Stimulated activated CD8-positive, alpha-beta memory T cell treated with anti-CD3 and anti-CD28 coated beads, Interleukin-7, amount 100 ng/mL, for 4 hours (primary cell): ENCODE measurements at places on chromosomes 2 and 18.

GRCh38 chr2:62202019-62202722, 6.3 kb downstream of the B3GNT2 start:
- no peak for DNase-seq

DNA sequence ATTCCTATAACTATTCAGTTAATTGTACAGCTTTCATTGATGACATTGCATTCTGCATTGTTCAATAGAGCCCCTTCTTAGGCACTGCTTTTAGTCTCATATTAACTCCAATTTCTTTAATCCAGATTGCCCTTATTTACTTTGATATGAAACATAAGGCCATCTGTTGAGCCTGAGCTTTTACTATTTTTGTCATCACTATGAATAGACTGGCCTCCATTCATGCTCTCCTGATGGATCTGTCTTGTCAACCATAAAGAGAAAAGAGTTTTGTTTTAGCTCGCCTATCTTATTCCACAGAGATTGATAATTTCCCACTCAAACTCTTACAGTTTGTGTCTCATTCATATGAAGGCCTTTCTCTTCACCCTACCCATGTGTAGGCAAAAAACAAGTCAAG, 159.2 kb upstream of the DTNA start:
- DNase-seq: no peak

GRCh38 chr2:9793156-9793917, 49.9 kb upstream of the TAF1B start:
- DNase-seq: no peak

DNA sequence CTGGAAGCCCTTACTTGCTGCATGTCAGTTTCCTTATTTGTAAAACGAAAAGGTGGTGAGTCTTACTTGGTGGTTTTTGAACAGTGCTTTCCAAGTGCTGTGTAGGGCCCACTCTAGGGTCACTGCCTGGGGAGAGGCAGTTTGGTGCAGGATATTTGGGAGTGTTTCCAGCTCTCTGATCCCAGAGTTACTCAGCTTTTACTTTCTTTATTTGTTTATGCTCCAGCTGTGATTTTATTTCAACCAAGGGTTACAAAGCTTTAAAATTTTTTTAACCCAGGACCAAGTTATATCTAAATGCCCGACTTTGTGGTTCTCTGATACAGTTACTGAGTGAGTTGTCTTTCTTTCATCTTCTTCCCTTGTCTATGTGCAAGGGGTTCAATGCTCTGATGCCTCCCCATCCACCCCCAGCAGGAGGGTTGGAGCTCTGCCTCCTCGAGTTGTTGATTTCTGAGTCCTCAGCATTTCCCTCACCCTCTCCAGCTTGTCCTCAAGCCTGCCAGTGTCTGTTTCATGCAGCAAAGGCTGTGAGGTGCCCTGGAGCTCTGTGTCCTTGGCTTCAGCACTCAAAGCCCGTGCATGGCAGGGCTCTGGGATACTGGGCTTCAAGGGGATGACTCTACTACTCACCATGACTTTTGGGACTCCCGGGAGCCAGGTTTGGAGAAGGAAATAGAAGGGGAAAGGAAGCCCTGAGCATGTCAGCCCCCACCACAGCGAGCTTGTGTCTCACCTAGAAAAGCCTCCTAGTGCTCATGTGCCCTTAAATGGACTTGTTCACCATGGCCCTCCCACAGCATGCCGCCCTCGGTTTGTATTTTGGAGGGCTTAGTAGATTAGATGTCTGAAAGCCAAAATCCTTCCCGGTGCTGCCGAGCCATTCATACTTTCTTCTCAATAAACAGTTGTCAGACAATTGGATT, 236.8 kb downstream of the SETBP1 start:
- no peak for DNase-seq

GRCh38 chr18:54267701-54268100, 1.6 kb upstream of the POLI start:
- no peak for DNase-seq

- no peak for DNase-seq
Measured at GRCh38 chr2:75560022-75560767, 544 bp downstream of the EVA1A start.

- DNase-seq: no peak
Measured at GRCh38 chr18:33440060-33441043, at the start of gene CCDC178. Gene CCDC178, minus strand, starts transcription at chr18:33440721. Its CDS starts 28,633 bp downstream, at chr18:33412088.

GRCh38 chr2:34656632-34657031, 1057.5 kb upstream of the FAM98A start:
- no peak for DNase-seq

GRCh38 chr2:39875914-39876267, 96.8 kb upstream of the THUMPD2 start:
- DNase-seq: no peak

DNA sequence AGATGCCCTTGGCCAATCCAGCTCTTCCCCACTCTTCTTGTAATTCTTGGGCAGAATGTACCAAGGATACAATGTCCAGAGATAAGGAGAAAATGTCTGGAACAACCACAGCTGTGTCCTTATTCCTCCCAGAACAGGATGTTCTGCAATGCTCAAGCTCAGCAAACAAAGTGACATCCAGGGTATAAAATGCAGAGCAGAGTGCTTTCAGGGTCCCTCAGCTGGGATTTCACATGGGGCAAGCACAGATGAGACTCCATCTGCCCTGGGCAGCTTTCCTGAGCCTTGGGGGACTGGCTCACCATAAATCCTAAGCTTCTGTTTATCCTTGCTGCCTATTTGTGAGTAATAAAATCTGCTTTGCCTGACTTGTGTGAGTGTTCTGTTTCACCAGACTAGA, 127.4 kb downstream of the VAPA start:
- DNase-seq: no peak

- DNase-seq: no peak
Measured at GRCh38 chr2:131753640-131754561, 226.2 kb downstream of the CCDC74A start.

GRCh38 chr2:3491716-3492474, 27.4 kb downstream of the ADI1 start:
- no peak for DNase-seq

DNA sequence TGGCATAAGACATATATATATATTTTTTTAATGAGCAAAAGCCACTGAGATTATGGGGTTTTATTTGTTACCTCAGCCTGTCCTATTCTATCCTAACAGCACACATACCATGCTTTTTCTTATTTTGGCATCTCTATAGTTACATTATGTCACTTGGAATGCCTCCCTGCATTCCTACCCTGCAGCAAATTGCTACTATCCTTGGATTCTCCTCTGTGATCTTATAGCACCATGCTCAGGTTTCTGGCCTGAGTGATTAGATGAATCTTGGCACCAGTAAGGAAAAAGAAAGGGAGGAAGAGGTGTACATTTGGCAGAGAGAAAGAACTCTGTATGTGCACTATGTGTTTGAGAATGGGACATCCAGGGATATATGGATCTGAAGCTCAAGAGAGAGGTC, 86.3 kb upstream of the PELI1 start:
- no peak for DNase-seq

DNA sequence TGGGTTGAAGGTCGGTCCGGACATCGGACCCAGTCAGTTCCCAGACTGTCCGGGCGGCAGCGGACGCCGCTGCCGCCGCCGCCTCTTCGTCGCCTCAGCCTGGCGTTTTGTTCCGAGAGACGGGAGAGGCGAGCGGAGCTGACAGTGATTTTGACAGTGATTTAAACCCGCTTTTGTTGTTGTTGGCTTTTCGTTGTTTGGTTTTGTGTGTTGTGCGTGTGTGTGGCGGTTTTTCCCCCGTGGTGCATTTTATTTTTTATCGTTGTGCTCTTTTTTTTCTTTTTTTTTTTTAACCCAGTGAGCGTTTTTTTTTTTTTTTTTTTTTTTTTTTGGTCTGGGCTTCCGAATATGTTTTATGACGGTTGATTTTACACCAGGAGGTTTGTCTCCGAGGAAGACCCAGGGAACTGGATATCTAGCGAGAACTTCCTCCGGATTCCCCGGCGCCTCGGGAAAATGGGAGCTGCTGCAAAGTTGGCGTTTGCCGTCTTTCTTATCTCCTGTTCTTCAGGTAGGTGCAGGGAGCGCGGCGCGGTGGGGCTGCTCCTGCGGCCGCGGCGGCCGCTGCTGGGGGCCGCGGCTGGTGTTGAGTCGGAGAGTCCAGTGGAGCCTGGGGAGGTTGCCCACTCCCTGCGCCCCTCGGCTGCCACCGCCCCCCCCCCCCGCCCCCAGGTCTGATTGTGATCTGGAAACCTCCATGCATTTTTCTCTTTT, at the start of gene ACVR2A:
TSS of gene ACVR2A (plus strand) at position 333 of the 714 bp plus-strand sequence. CDS start at position 457, 124 bp downstream.
- DNase-seq: no peak

DNA sequence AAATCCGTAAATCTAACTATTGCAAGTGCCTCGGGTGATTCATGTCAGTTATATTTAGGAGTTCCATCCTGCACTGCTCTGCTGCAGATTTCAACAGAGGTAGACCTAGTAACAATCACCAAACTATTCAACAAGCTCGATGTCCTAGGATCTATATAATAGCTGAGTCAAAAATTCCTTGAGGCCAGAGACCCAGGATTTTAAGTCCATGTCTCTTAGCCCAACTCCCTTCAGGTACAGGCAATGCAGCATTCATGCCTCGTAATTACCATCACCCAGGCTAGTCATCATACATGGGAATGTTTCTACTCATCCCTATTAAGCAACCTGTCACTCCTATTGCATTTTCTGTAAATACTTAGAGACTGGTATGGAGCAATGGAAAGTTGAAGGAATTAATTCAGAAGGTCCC, 729 bp downstream of the TM4SF20 start:
- no peak for DNase-seq

DNA sequence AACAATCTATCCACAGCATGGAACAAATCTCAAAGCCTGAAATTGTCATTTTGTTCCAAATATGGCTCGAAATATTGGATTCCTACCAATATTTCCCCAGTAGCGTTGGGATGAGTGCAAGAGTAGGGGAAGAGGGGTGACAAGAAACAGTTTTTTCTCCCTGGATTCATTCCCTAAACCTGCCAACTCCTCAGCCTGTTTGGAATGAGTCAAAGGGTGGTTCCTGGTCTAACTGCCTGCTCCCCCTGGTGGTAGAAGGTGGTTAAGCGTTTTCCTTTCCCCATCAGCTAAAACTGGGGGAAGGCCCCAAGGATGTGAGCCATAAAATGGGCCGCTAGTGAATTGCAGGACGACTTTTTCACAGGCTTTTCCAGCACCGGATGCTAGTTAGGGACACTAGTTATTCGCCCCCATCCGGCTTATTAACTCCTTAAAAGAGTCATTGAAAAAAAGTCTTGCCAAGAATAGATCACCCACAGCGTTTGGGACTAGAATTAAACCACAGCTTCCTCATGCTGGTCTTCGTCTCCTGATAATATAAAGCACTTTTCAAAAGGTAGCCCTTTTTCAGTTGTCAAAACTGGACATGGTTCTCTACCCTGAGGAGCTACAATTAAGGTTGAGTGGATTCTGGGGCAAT, 72.5 kb downstream of the DHRS9 start:
- DNase-seq: peak; percentile 14

DNA sequence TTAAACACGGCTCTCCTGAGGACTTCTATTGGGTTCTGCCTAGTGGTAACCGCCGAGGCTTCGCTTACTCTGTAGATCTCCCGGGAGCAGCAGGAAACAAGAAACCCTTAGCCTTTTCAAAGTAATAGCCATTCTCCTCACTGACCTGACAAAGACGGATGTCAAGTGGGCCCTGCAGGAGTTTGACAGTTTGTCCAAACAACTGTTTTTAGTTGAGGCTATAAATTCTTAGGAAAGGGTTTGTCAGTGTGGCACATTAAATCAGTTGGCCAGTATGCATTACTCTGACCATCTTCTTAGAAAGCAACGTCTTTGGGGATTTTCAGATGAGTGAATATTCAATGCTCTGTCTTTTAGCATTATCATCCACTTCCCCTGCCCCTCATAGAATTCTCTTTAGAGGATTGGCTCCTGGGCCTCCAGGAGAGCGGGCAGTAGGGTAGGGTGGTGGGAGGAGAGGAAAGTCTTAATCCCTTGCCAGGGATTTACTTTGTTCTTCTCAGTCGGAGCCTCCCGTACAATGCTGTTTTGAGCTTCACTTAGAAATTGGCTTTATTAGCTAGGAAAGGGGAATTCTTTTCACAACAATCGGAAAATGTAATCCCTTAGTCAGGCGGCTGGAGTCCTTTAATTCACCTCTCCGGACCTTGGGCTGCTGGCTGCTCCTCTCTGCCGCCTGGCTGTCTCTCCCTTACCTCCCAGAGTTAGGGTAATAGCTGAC, 13.3 kb upstream of the C18orf32 start:
- no peak for DNase-seq

GRCh38 chr18:8139891-8140406, 469.3 kb upstream of the RAB12 start:
- DNase-seq: no peak

GRCh38 chr2:182553483-182553882, 126.6 kb upstream of the PDE1A start:
- no peak for DNase-seq

DNA sequence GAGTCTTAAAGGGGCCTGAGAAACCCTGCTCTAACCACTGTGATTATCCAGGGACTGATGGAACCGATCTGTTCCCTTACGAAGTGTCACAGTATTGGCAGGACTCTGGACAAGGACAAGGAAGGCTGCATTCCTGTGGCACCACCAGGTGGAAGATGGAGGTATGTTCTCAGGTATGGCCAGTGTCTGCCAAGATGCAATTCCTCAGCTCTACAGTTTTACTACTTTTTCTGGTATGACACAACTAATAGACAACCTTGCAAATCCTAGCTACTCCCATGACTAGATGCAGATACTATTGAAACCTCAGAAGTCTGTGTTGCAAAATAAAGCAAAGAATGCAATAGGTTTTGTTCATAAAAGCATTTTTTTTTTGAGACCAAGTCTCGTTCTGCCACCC, 14.6 kb downstream of the RAB31 start:
- no peak for DNase-seq

GRCh38 chr2:141068053-141068682, 1062.6 kb downstream of the LRP1B start:
- no peak for DNase-seq

DNA sequence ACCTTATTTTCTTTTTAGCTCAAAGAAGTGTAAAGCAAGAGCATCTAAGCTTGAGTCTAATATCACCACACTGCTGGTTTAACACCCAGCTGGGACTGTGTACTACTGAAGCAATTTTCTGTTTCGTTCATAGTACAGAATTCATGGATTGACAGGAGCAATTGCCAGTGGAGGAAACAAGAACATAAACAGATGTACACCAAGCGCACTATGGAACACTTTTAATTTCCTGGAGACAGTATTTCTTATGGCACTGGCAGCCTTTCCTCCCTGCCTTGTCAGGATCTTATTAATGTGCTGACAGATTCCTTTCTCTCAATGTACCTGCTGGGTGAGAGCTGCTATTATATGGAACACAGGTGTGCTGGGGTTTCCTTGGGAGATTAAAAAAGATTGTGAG, 4.2 kb upstream of the LANCL1 start:
- no peak for DNase-seq

- no peak for DNase-seq
Measured at GRCh38 chr2:191691016-191691735, 13.2 kb downstream of the NABP1 start.

GRCh38 chr2:42658306-42658705, 89.9 kb downstream of the MTA3 start:
- DNase-seq: no peak
